Hematopoietic multipotent progenitor cell treated with erythropoietin and hydrocortisone succinate and interleukin-3 and kit ligand, for 6 days (in vitro differentiated cells): ENCODE measurements at places on chromosomes 4 and X.
A peak's percentile ranks its signal among the peaks of the same experiment; 100 is the strongest.

GRCh38 chrX:40933706-40934425, 151.4 kb upstream of the USP9X start:
- peak; percentile 92 for DNase-seq

DNA sequence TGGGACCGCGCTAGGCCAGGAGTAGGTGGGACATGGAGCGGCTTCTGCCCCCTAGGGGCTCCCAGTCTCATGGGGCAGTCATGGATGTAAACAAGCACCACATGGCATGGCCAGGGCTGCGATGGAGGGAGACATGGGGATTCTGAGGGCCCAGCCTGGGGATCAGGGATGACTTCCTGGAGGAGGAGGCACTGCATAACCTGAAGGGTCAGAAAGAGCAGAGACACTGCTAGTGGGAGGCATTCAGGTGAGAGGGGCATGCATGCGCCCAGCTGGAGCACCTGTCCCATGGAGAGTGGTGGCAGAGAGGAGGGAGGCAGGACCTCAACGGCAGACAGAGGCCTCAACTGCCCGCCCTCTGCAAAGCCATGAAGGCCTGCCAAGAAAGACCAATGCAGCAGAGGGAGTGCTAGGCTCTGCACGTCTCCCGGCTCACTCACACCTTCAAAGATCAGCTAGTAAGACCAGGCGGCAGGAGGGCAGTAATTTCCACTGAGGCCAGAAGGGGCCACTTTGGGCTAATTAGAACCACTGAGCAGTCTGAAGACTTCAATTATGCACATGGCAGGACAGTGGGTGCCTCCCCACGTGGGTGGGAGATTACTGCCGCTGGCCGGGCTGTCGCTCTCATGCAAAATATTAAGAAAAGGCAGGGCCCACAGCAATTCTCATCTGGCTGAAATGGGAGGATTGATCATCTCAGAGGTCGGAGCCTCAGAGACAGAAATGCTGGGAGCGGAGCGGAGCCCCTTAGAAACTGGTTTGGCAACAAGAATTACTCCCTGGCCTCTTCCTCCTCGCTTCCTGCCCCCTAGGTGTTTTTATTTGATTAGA, 69.6 kb downstream of the PPP2R2C start:
- DNase-seq: peak; percentile 18

GRCh38 chrX:40097504-40098263, at the start of gene BCOR:
BCOR (minus strand) TSS chrX:40097958; CDS start chrX:40077929, 20,029 bp downstream.
- peak; percentile 83 for DNase-seq

GRCh38 chr4:17535906-17536305, 20.9 kb downstream of the CLRN2 start:
- DNase-seq: no peak

DNA sequence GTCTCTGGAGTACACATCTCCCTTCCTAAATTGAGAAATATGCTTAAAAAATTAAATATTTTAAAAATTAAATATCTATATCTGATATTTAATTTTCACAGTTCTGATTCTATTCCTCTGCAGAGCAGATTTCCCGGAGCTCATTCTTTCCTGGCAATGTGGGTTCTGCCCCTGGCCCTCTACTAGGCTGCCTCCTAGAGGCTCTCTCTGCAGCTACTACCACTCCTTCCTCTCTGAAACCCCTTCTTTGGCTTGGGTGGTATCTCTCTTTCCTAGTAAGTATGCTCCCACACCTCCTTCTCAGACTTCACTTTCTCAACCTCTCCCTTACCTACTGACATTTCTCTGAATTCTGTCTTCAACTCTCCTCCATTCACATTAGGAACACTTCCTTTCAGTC, 45.3 kb downstream of the RPGR start:
- DNase-seq: peak; percentile 1

- peak; percentile 15 for DNase-seq
These were observed 40.7 kb downstream of the KLHL2 start for GRCh38 chr4:165248102-165248501.

GRCh38 chrX:50071494-50071893, 129.3 kb downstream of the AKAP4 start:
- no peak for DNase-seq

DNA sequence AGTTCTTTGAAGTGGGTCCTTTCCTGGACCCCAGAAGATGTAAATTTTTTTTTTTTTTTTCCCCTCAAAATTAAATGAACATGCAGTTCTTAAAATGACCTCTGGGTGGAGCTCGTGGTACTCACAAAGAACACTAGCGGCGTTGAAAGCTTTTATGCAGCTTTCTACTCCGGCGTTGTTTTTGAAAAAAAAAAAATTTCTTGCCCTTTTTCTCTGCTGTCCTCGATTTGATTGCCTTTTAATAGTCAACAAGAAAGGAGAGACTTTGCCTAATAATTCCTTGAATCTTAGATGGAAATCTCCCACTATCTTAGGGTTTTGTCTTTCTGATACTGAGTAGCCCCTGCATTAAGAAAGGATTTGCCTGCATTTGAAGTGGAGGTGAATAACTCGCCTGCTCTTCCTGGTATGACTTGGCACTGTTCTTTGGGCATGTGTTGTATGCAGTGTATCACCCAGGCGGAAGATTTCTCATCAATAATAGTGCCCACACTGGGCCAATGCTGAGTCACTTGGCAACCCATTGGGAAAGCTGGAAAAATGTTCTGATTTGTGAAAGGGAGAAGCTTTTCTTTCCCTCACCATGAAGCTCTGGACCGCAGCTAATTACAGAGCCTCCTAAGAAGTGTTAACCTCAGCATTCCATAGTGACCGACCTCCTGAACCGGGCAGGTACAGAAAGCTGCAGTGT, 104.0 kb downstream of the PHEX start:
- peak; percentile 56 for DNase-seq

GRCh38 chrX:151624677-151625076, 61.2 kb downstream of the PASD1 start:
- DNase-seq: no peak

DNA sequence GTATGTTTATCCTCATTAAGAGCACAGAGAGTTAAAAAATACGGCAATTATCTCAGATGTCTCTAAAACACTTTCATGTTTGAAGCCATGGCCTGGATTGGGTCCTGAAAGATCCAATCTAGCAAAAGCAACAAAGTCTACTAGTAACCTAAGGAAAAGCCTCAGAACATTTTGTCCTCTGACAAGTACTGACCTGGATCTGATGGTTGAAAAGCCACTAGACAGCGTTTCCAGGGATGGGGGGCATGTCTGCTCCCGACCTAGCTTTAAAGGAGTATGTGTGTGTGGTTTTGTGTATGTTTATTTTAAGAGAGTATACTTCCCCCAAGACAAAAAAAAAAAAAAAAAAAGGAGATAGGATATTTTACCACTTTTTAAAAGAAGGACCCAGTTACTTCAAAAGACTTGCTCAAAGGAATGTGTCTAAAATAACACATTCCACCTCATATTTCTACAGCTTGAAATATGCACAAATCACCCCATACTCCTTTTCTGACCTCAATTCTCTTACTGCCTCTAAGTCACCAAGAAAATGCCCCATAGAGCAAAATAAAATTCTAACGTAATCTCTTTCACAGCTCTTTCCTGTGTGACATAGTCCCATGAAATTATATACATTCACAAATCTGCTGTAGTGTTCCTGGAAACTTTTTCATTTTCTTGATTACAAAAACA, 189.0 kb upstream of the TTC29 start:
- DNase-seq: no peak

- DNase-seq: no peak
These were observed 192.1 kb downstream of the IDS start for GRCh38 chrX:149312988-149313387.
